AG04450 (cell line): ENCODE measurements at places on chromosomes 5 and 9. TPM values are rescaled to one million over a fixed set of nuclear protein-coding genes. Genes with fewer than 3 reads are reported as not detected.
A peak's percentile ranks its signal among the peaks of the same experiment; 100 is the strongest.

NUTM2G gene
- not detected in 2 replicates for polyA plus RNA-seq

PPP2R2B gene
- polyA plus RNA-seq = not detected in 2 replicates

HSPB3 gene
- 0.62 and 0.67 TPM in 2 replicates for polyA plus RNA-seq

ANKDD1B gene
- 0.04 and 0.06 TPM in 2 replicates for polyA plus RNA-seq

CDC25C gene
- polyA plus RNA-seq = 3.2 and 4.8 TPM in 2 replicates

PDLIM4 gene
- polyA plus RNA-seq = 43.4 and 64.2 TPM in 2 replicates

SLC4A9 gene
- polyA plus RNA-seq = not detected in 2 replicates

MEIKIN gene
- not detected in 2 replicates for polyA plus RNA-seq

PELO gene
- polyA plus RNA-seq = 49.4 TPM in 2 replicates

GRHPR gene
- polyA plus RNA-seq = 96.1 and 126 TPM in 2 replicates

SCGB3A2 gene
- not detected in 2 replicates for polyA plus RNA-seq

DNM1 gene
- 12.0 and 17.4 TPM in 2 replicates for polyA plus RNA-seq

GPR21 gene
- 0.35 TPM in 1 of 2 replicates, not detected in the other for polyA plus RNA-seq

MAP1B gene
- 55.3 and 56.3 TPM in 2 replicates for polyA plus RNA-seq

GABRG2 gene
- polyA plus RNA-seq = not detected in 2 replicates

GRCh38 chr9:76684213-76684612 is 80.0 kb upstream of the PCA3 start:
- no peak for DNase-seq

- DNase-seq = no peak
These were observed 23.1 kb downstream of the CXXC5 start for GRCh38 chr5:139671096-139671841.

- DNase-seq = no peak
These were observed 38.4 kb downstream of the PRRX2 start for GRCh38 chr9:129703667-129704355.

DNA sequence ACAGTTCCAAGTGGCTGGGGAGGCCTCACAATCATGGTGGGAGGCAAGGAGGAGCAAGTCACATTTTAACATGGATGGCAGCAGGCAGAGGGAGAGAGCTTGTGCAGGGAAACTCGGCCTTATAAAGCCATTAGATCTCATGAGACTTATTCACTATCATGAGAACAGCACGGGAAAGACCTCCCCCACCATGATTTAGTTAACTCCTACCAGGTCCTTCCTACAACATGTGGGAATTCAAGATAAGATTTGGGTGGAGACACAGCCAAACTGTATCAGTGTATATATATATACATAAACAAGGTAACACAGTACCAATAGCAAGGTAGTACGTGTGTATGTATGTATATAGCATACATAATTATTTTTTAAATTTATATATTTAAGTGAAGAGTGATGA is 50.9 kb downstream of the NFX1 start:
- no peak for DNase-seq

GRCh38 chr5:179953987-179954386 is 46.3 kb upstream of the TBC1D9B start:
- DNase-seq = no peak

DNA sequence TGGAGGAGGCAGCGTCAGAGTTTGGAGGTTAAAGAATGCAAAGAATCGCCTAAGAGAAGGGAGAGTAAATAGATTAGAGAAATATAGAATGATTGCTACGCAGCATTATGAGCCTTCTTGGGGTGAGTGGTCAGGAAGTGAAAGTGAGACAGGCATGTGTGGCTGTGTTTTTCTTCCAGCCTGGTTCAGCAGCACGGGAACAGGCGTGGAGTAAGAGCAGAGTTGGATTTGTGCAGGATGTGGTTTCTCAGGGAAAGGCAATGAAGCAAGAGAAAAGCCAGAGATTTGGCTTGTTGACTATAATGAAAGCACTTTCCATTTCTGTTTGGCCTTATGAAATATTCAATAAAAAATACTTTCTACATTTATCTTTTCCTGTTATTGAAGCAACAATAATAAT is 34.3 kb upstream of the FRMD3 start:
- no peak for DNase-seq

DNA sequence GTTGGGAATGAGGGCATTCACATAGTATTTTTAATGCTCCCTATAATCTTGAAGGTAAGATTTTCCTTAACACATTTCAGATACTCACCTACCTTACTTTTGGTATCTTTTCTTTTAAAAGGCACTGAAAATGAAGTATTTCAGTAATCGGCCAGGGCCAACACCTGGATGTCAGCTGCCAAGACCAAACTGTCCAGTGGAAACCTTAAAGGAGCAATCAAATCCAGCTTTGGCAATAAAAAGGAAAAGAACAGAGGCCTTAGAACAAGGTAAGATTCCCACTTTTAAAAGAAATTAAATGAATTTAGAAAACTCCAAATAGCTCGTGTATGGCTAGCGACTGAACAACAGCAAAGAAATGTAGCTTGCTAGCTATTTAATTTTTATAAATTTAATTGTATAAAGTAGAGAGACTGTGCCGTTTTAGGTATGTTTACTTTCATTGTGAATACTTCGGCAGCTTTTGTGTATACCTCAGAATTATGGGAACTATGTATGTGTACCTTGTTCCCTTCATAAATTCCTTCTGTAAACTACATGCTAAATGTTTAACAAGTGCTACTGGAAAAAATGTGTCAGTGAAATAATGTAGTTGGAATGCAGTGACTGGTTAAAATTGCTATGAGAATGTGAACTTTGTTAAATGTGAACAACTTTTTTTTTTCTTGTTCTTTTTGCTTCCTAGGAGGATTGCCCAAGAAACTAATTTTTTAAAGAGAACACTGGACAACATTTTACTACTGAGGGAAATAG is 41.9 kb downstream of the CDK7 start:
- DNase-seq = no peak

GRCh38 chr5:162769019-162769418 is 668.4 kb upstream of the CCNG1 start:
- DNase-seq = no peak

DNA sequence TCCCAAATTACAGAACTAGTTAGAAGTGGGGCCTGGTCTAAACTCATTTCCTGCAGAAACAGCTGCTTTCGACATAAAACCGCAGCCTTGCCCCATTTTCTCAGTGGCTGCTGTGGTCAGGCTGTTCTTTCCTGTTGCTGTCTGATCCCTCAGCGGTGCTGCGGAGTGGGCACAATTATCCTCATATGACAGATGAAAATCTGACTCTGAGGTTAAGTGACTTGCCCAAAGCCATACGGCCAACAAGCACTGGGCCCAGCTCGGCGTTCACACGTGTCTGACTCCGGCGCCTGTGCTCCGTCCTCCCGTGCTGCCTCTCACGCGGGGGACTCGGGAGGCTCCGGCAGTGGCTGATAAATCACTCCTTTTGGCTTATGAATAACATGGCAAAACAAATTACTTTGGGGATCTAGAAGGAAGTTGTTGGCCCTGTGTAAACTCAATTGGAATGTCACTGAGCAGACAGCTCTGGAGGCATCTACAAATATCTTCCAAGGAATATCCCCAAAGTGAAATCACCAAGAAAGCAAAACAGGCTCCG is 142.6 kb upstream of the LMX1B start:
- no peak for DNase-seq

DNA sequence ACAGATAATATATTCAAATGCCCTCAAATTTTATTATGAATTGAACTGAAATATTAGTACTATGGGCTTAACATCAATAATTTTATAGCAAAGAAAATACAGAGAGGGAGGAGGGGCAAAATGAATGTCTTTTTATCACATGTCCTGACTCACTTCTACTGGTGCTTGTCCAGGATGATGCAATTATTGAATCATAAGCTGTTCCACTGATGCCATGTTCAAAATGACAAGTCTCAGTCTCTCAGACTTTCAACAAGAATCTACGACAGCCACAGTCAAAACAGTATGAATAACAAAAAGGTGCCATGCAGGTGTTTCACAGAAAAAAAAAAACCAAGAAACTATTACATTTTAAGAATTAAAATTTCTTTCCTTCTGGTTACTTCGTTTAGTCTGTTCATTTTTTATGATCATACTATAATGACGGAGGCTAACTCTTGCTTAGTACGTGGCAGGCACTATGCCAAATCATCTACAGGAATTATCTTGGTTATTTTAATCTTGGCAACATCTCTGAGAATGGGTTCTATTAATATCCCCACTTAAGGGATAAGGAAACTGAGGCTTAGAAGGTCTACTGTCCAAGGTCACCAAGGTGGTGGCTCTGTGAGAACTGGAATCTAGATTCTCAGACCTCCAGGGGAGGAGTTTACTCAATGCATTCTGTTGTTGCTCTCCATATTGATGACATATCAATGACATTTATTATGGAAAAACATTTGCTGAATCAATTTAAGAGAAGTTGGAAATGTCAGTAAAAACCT is 61.5 kb downstream of the NR3C1 start:
- DNase-seq = no peak

DNA sequence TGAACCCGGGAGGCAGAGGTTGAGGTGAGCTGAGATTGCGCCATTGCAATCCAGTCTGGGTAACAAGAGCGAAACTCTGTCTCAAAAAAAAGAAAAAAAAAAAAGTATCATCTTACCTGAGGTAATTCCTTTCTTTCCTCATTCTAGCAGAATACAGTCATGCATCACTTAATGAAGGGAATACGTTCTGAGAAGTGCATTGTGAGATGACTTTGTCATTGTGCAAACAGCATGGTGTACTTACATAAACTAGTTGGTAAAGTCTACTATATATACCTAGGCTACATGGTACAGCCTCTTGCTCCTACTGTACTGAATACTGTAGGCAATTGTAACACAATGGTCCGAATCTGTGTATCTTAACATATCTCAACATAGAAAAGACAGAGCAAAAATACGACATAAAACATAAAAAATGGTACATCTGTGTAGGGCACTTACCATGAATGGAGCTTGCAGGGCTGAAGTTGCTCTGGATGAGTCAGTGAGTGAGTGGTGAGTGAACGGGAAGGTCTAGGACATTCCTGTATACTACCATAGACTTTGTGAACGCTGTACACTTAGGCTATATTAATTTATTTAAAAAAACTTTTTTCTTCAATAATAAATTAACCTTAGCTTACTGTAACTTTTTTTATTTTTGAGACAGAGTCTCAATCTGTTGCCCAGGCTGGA is 100.4 kb downstream of the GLDC start:
- DNase-seq = no peak

DNA sequence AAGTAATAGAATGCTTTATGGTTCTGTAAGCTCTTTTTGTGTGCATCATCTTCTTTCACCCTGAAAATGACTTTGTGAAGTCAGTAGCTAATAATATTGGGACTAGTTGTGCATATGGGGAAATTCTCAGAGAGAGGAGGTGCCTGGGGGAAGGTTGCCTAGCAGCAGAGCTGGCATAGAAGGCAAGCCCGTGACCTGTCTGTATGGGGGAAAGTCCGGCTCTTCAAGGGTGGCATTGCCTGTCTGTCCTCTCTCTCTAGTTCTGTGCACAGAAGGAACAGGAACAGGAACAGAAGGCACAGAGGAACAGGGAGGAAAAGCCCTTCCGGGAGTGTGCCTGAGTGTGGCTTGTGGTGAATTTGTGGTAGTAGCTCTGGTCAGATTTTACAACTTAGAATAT is 33.1 kb downstream of the SH3GL2 start:
- DNase-seq = no peak

DNA sequence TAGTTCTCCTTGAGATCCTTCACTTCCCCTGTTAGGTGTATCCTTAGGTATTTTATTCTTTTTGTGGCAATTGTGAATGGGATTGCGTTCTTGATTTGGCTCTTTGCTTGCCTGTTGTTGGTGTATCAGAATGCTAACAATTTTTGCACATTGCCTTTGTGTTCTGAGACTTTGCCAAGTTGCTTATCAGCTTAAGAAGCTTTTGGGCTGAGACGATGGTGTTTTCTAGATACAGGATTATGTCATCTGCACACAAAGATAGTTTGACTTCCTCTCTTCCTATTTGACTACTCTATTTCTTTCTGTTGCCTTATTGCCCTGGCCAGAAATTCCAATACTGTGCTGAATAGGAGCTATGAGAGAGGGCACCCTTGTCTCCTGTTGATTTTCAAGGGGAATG is 609.4 kb upstream of the COX7C start:
- no peak for DNase-seq

- no peak for DNase-seq
These were observed 386.9 kb downstream of the CETN3 start for GRCh38 chr5:90022711-90023053.

GRCh38 chr5:169778622-169779596 is 141.8 kb downstream of the DOCK2 start:
- no peak for DNase-seq

- DNase-seq = no peak
These were observed 1.0 kb downstream of the NAIF1 start for GRCh38 chr9:128065907-128066712.

- DNase-seq = peak; percentile 27
These were observed 194.1 kb upstream of the EFNA5 start for GRCh38 chr5:107864793-107865192.

- no peak for DNase-seq
These were observed 81.2 kb downstream of the PHAX start for GRCh38 chr5:126681970-126682369.

DNA sequence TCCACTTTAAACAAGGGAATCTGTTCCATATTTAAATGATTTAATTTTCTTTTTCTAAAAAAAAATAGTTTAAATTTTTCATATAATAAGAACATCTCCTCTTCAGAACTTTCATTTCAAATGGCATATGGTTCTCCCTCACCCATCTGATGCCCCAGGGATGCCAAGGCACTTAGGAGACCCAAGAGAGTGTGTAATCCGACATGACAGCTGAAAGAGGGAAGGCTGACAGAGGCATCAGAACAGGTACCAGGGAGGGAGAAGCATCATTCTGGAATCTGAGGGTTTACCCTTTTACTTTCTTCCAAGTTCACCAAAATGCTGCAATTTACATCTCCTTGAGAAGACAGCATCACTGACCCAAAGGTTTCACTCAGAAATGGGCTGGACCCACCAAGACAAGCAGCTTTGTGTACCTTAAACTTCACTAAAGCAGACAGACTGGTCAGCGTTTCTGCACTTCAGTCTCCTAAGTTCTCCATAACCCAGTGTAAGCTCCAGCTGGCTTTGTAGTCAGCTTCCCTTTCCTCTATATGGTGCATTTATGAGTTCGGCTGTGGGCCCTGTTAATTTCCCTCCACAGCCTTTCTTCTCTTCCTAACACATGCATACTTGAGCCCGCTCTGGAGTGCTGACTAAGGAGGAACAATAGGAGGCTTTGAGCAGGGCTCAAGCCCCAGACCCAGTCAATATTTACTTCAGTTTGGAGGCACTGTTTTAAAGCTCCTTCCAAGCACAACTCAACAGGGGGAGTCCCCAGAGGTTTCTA is 17.7 kb downstream of the EFNA5 start:
- no peak for DNase-seq

- no peak for DNase-seq
These were observed 112.9 kb downstream of the CHSY3 start for GRCh38 chr5:130017173-130017572.

GRCh38 chr9:107020040-107020530 is 157.1 kb downstream of the ZNF462 start:
- peak; percentile 91 for DNase-seq
